ENCODE measurements at places on chromosomes 6 and 20.

- no peak for ATAC-seq
These were observed 2.6 kb downstream of the GHRH start for GRCh38 chr20:37259031-37259430.

DNA sequence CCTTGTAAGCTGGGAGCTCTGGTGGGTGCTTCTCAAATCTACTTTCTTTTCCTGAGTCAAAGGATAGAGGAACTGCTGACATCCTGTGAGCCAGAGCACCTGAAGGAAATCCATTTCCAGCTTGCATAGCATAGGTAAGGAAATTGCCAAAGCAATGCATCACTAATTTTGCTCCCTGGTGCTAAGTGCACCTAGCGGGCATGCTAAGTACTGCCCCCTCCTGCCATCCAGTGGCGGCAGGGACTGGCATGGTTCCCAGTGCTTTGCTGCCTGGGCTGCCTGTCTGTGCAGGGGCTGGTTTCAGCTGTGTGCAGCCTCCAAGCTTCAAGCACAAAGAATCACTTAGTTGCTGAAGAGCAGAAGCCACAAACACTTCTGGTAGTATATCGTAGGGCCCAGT is 63.9 kb downstream of the FARS2 start:
- no peak for ATAC-seq

GRCh38 chr6:30691208-30691847 is 544 bp upstream of the NRM start:
- ATAC-seq: no peak

DNA sequence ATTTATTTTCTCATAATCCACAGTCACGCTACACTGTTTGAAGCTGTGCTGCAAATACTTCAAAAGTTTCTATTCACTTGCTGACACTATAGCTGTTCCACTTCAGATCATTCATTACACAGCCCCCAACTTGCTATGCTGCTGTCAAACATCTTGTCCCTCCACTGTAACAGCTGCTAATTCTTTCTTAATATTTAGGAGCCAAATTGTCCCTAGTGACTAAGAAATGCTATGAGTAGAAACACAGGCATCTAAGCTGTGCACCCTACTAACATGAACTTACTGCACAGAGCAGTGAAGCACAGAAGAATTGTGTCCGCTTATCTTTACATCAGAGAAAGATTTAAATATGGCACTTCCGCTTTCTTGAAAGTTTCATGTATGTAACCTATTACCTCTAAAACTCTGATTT is 91.3 kb downstream of the PDE10A start:
- ATAC-seq: no peak

DNA sequence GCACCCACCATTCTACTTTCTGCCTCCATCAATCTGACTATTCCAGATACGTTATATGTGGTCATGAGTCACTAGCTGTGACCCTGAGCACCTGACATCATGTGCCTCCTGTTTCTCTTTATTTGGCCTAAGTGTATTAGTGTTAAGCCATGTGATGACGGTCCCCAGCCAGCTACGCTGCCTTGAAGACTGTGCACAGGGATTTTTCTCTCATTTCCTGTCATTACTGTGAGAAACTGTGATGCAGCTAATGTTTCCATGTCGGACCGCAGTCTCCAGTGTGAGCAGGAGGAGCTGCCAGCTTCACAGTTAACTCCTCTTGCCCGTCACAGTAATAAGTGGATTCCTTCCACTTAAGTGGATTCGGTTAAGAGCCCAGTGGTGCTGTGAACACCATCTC is 9.9 kb upstream of the SPATS1 start:
- ATAC-seq: no peak

DNA sequence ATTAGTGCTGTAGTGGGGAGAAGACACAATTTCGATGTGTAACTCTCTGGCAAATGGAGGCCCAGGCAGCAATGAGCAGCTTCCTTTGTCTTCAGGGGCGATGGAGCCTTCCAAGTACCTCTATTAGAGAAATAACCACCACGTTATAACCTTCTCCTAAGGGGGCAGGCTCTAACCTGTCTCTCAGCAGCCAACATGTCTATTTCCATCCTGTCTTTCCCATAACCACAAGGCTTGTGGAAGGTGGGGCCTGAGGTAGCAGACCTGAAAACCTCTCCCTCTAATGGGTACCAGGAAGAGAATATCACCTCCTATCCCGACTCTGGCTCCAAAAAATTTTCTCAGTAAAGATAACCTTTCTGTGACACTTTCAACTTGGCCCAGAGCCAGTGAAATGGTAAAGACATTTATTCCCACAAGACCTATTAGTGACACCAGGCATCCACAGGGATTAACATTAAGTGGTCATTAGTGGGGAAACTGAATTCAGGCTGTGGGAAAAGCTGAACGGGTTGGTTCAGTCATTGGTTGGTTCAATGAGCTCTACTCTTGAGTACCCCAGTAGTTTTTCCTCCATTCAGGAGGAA is 4.0 kb downstream of the PEX6 start:
- no peak for ATAC-seq

Data from stimulated activated memory B cell treated with anti-CD40 and anti-IgM and Interleukin-4, amounts not matched to agents 10 μg/mL and 1 μg/mL and 100 μg/mL, for 72 hours (primary cell).